GM12892 (cell line): ENCODE measurements at places on chromosomes 4 and X.

DNA sequence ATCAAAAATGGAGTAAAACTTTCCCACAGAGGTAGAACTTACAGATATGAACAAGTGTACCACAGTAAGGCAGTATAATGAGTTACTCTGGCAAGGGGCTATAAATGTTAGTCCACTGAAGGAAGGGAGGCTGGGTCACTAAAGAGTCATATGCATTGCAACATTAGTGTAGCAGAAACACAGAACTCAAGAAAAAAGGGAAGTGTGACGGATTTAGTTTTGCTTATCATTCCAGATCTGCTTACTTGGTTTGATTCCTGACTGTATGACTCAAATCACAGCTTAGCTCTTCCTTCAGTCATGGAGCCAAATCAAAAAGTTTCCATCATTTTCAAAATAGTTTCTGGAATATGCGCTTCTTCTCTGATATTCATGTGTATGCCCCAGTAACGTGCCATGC, 148.7 kb downstream of the FSTL5 start:
- no peak for DNase-seq

DNA sequence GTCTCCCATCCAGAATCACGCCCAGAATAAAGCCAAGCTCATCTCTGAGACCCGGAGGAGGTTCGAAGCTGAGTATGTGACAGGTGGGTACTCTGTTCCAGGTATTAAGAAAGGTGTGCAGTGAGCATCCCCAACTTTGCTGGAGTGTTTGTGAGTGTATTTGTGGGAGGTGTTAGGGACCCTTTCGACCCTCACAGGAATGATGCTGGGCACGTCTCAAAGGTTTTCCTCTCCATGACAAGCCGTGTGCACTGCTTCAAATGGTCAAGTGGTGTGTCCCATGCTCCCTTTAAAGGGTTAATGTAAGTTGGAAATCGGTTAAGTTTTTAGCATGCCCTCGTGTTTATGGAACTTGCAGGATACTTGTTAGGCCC, 442 bp downstream of the MOSPD2 start:
- no peak for DNase-seq

- DNase-seq: no peak
Measured at GRCh38 chr4:56215141-56215783, 172.0 kb downstream of the AASDH start.

DNA sequence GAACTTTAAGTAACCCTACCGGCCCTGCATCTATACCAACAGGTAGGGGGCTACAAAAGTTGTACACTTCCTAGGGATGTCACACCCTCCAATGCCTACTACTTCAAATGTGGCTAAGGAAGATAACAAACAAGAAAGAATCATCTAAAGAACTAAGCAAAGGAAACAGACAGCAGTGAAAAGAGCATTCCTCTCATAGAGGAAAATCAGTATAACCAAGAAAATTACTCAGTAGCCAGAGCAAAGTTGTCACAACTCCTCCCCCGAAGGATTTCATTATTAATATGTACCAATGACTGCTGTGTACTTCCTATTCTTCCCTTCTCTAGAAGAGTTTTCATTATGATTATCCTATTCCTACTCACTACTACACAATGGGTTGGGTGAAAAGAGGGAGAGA, 12.6 kb downstream of the ANKRD17 start:
- DNase-seq: no peak

GRCh38 chrX:33205321-33205720, 6.0 kb downstream of the DMD start:
- DNase-seq: no peak

GRCh38 chr4:111937368-111937767, 207.9 kb upstream of the FAM241A start:
- DNase-seq: no peak

GRCh38 chrX:54208531-54208930, 25.5 kb upstream of the FAM120C start:
- DNase-seq: no peak

DNA sequence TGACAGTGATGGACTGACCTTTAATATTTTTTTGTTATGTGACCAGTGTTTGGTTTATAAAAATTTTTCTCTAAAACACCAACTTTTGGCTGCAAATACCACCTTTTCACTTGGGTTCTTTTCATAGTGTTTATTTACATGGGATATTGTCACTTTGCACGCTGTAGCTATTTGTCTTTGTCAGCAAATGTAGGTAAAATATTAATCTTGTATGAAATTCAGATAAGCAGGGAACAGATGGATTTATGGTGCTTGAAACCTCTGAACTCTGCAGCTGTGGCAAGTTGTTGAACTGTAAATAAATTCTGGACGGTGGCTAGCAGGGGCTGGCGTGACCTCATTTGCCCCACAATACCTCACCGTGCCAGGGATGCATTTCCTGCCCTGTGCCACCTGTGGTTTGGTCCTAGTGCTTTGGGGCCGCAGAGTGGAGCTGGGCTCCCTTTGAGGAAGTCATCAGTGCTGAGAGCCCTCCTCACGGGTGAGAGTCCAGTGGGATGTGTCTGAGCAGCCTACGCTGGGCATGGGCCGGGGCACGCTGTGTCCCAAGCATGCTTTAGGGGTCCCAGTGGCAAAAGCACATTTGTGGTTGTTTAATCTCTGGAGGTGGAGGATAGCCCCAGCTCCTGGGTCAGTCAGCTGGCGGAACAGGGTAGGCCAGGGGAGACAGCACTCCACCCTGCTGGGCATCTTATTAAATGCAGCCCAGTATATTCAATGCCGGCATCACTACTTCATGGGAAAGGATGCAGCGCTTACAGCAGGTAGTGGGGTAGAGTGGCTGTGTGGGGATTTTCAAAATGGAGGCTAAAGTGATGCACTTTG, 108.6 kb downstream of the TBL1X start:
- no peak for DNase-seq

DNA sequence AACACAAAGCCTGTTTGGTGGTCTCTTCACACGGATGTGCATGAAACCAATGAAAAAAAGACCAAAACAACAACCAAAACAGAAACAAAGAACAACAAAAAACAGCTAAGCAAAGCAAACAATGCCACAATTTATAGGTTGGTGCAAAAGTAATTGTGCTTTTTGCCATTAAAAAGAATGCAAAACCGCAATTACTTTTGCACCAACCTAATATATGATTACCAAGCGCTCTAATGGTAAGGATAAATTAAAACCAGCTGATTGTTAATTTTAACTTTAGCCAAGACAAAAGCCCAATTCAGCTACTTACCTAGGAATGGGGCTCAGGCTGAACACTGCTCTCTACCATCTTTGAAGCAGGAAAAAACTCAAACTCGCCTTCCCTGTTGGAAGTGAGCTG, 29.4 kb upstream of the TMSB4X start:
- DNase-seq: no peak
